ENCODE measurements at places on chromosomes 16 and 17.

- no peak for DNase-seq
Observed at GRCh38 chr16:57144027-57144426, 41.8 kb downstream of the PSME3IP1 start.

GRCh38 chr16:87950765-87951551 is at the start of gene BANP:
TSS of gene BANP (plus strand) at chr16:87951434. CDS start at chr16:87975116, 23,682 bp downstream.
- peak; percentile 98 for DNase-seq

DNA sequence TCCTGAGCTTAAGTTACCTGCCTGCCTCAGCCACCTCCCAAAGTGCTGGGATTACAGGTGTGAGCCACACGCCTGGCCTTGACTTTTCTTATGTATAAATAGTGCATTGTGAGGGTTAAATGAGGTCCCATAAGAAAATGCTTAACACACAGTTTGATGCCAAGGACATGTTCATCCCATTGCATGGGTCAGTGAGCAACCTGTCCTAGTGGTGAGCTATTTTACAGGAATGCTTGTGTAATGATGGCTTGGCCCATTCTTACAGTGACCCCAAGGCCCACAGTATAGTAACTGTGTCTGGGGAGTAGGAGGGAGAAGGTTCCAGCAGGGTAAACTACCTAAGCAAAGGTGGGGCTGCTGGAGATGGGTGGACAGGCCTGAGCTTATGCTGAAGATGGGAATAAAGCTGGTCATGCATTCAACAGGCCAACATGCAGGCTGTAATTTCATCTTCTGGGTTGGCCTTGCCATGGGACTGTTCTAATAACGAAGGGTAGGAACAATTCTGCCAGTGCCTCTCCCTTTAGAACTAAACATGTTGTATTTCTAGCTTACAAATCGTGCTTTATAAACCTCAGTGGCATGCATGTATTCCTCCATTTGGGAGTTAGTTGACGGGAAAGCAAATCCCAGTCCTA is 6.2 kb downstream of the ACSF2 start:
- no peak for DNase-seq

DNA sequence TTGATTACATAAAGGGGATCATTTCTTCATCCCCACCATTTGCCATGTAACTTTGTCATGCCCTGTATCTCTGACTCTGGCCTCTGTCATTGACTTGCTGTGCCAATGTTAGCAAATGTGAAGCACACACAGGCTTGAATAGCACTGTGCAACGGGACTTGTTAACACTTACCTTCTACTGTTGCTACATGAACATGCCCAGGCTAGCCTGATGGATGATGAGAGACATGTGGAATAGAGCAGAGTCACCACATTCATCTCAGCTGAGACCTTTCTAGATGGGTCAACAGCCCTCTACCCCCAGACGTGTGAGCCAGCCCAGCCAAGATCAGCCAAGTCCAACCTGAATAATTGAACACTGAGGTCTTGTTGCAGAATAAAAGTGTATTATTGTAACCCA is 162.1 kb upstream of the SALL1 start:
- no peak for DNase-seq

DNA sequence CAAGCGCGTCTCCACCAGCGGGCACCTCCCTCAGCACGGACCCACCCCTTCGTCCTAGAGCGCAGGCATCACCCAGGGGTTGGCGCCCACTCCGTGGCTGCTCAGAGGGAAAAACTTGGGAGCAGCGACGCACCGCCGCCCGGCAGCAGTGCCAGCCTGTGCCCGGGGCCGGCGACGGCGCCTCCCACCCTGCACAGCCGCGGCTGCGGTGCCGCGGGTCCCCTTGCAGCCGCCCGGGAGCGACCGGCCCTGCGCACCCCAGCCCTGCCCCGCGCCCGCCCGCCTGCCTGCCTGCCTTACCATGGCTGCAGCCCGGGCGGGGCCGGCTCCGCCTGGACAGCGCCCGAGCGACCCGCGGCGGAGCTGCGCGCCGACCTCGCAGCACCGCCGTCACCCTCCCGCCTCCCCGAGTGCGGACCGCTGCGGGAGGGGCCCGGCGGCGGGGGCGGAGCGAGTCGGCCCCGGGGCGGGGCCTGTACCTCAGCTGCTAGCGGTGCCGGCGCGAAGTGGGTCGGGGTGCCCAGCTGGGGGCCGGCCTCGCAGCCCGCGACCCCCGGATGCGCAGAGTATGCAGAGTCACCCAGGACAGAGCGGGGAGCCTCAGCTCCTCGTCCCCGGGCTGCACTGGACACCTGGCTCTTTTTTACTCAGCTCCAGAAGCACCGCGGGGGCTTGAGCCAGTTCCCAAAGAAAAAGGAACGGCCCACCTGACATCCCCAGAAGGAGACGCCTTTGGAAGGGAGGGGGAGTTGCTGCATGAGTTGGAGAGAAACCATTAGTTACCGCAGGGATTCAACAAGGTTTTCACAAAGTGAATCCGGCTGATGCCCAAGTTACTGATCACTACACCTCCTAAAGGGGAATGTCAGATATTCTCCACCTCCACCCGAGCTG is 17.5 kb upstream of the MTMR4 start:
- DNase-seq, result peak; percentile 23

DNA sequence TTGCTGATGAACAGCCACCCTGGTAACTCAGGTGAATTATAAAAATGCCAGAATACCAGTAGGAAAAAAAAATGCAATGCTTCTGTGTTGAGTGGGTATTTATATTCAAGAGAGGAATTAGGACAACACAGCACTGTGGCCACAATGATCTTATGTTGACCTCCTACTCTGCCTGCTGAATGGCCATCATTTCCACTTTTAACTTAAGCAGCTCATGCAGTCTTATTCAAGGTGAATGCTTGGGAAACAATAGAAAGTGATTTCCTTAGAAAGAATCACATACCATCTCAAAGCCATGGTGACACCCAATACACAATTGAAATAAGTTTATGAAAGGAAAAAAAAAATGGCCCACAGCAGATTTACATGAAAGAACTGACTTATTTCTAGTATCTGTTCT is 224.0 kb downstream of the CDH8 start:
- no peak for DNase-seq

GRCh38 chr17:62975206-62975605 is 9.2 kb downstream of the TANC2 start:
- DNase-seq, result no peak

DNA sequence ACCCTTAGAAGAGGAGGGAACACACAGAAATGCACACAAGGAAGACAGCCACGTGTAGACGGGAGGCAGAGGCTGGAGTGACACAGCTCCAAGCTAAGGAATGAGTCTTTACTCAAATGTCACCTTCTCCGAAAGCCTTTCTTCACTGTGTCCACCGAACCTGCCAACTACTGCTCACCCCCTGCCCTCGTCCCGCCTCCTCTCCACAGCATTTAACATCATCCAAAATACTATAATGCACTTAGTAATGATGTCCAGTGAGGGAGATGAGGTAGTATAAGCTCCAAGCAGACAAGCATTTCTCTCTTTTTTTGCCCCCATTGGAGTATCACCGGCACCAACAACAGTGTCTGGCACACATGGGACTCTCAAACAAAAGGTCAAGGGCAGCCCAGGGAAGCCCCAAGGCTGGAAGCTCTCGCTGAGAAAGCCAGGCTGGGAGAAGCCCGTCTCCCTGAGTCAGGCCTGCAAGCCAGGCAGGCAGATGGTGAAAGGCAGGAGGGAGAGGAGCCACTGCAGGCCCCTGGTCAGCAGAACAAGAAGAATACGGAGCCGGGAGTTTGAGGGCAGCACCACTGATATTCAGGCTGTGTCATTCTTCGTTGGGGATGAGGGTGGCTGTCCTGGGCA is 25.9 kb downstream of the ZFHX3 start:
- no peak for DNase-seq

GRCh38 chr17:57597531-57598453 is 147.3 kb downstream of the CCDC182 start:
- DNase-seq, result no peak

- DNase-seq, result no peak
Observed at GRCh38 chr16:59632276-59632855, 898.2 kb upstream of the GOT2 start.

DNA sequence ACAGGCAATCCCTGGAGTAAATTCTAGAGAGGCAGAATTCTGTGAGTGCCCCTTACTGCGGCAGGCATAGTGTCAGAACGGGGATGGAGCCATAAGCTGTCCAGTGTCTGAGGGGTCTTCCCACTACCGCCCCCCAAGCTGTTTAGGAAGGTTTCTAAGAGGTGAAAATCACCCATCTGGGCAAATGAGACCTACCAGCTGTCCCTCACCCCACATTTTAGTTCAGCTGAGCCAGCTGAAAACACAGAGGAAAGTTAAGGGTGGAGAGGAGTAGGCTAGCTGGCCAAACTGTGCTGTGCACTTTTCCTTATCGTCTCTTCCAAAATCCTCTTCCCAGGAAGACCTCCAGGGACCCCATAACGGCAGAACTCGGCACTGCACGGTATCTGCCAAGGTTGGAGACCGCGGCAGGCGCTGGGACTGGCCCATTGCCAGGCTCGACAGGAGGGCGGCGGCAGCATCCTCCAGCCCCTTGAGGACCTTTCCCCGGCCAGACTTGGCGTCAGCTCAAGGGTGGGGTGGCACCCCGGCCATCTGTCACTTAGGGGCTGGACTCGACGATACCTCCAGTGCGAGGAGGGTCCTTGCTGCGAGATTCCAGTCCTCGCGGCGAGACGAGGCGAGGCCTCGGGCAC is 955 bp downstream of the ACLY start:
- no peak for DNase-seq

DNA sequence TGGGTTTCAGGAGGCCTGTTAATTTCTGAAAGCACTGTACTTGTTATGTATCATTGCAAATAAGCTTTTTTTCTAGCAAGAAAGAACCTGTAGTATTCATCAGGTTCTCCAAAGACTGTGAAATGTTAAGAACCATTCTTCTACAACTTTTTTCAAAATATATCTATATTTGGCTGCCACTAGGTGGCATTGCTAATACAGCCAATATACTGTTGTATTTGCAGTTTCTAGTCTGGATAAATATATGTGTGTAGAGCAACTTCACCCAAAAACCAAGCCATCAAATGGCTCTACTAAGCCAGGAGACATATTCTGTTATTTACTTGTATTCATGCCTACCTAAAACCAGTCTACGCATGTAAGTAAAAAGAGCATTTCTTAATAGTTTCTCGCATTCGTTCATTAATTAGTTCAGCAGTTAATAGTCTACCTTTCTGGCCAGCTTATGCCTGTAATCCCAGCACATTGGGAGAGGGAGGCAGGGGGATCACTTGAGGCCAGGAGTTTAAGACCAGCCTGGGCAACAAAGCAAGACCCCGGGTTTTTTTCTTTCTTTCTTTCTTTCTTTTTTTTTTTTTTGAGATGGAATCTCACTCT is 39.5 kb downstream of the VMP1 start:
- no peak for DNase-seq

GRCh38 chr17:3594976-3595375 is 14.2 kb downstream of the TRPV1 start:
- no peak for DNase-seq

- no peak for DNase-seq
Observed at GRCh38 chr17:78438271-78438691, 59.8 kb downstream of the PGS1 start.

GRCh38 chr17:37197336-37197735 is 178.4 kb upstream of the C17orf78 start:
- no peak for DNase-seq

DNA sequence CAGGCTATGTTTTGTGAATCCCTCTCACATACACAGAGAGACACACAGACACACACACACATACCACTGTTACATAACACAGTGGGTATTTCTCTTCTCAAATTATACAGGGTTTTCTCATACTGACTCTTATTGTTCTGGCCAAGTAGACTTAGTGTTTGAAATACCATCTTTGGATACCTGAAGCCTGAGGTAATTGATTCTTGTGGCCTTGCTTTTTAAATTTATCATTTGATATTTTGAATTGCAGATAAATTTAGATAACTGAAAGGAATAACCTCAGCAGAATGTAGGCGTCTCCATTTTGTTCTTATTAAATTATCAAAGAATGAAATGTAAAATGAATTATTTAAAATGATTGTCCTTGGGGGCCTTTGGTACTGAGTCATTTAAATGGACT is 223.8 kb downstream of the LGALS9B start:
- no peak for DNase-seq

- DNase-seq, result no peak
Observed at GRCh38 chr17:79482727-79483521, 127.9 kb downstream of the RBFOX3 start.

- no peak for DNase-seq
Observed at GRCh38 chr16:83802135-83802534, 5.6 kb upstream of the HSBP1 start.

- DNase-seq, result no peak
Observed at GRCh38 chr16:2154533-2155090, 970 bp upstream of the TRAF7 start.

- DNase-seq, result no peak
Observed at GRCh38 chr17:17445925-17446665, 30.7 kb upstream of the MED9 start.

DNA sequence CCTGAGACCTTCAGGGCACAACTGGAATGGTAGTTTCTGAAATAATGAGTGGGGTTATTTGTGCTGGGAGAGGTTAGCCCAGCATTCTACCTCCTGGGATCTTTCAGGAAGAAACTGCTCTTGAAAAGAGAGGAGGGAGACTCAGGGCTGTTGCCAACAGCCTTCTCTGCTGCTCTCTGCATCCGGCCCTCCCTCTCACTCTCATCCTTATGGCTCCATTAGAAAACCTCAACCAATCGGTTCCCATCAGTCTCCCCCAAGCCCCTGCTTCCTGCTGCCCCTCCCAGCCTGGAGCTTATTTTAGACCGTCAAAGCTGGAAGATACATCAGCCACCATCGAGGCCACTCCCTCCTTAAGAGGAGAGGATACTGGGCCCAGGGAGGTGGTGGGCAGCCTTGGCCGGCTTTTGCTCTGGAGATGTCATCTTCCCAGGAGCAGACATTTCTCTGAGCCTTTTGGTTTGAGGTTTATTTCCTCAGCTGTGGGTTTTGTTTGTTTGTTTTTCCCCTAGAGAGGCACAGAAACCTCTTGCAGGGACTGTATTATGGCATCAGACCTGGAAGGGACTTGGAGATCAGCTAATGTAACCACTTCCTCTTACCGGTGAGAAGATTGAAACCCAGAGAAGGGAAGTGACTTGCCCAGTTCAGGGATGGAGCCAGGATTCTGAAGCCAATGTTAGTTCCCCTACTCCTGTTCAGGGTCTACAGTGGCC is 2.7 kb downstream of the MPRIP start:
- no peak for DNase-seq

DNA sequence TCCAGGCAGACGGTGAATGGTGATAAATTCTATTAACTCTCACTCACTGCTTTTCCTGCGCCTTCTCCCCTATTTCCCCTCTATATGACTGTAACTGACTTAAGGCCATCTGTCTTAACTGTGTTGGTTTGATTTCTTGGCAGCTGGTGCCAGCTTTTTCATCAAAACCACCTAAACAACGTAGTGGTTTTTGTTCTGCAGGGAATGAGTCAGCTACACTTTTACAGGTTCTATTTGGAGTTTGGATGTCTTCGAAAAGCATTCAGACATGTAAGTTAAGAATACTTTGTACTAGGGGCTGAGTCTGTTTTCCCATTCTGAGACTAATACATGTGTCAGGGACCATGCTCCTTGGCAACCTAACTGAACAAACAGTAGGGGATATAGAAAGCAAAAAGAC is 8.5 kb downstream of the REXO5 start:
- no peak for DNase-seq

DNA sequence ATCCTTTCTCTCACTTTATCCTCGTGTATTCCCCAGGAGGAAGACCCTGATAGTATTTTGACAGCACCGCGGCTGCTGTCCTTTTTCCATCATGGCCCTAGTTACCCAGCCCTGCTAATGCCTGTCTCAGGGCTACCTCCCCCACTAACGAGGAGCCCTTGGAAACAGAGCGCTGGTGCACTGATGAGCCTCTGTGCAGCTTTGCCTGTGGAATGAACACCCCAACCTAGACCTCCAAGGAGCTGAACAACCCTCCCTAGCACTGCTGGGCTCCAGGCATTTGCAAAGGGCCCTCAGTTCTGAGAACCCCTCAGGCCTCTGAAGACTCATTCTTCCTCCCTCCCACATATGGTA is 23.3 kb upstream of the CCL1 start:
- DNase-seq, result no peak

Measured in stimulated activated CD8-positive, alpha-beta memory T cell treated with anti-CD3 and anti-CD28 coated beads, Interleukin-4, amount 100 ng/mL, for 4 hours (primary cell).